Aorta (tissue), 5 donors: ENCODE measurements at places on chromosomes 11 and 22. TPM values are rescaled to one million over a fixed set of nuclear protein-coding genes. Genes with fewer than 3 reads are reported as not detected.

GRCh38 chr11:119782739-119783072 is 53.7 kb upstream of the NECTIN1 start:
- H3K27me3 ChIP-seq: no peaks in the 10 kb centered on the region
- H3K36me3 ChIP-seq: no peaks in the 10 kb centered on the region
- no peak overlapping the region for H3K27ac ChIP-seq
- no peak overlapping the region for H3K4me3 ChIP-seq

GRCh38 chr11:64025205-64025604 is 10.5 kb upstream of the FLRT1 start:
- no peak overlapping the region for H3K27ac ChIP-seq
- DNase-seq: no peak
- H3K36me3 ChIP-seq: no peaks in the 10 kb centered on the region

Gene ANGPTL5
- total RNA-seq: 3.3 TPM

DNA sequence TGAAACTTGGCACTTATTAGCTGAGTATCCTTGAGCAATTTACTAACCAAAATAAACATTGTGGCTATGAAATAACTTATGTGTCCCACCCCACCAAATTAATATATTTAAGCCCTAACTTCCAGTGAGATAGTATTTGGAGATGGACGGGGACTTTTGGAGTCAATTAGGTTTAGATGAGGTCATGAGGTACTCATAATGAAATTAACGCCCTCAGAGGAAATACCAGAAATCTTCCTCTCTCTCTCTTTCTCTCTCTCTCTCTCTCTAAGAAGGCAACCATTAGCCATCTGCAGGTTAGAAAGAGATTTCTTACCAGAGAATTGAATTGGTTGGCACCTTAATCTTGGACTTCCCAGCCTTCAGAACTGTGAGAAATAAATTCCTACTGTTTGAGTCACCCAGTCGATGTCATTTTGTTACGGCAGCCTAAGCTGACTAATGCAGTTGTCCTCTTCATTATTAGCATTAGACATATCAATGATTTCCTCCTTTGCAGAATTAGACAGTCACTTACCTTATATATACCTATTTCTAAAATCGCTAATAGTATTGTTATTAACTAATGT is 1284.0 kb downstream of the FAM181B start:
- no peak overlapping the region for H3K27ac ChIP-seq
- H3K4me1 ChIP-seq: no peaks in the 10 kb centered on the region

Gene C11orf65
- 0.36 TPM for total RNA-seq

- H3K36me3 ChIP-seq: no peaks in the 10 kb centered on the region
- no peak overlapping the region for H3K27ac ChIP-seq
- H3K4me1 ChIP-seq: no peaks in the 10 kb centered on the region
- DNase-seq: no peak
- H3K4me3 ChIP-seq: no peak overlapping the region
These were observed 46.4 kb upstream of the HEPHL1 start for GRCh38 chr11:93974759-93975158.

Gene HEPHL1
- total RNA-seq: not detected

- DNase-seq: no peak
- H3K36me3 ChIP-seq: no peaks in the 10 kb centered on the region
- no peak overlapping the region for H3K27ac ChIP-seq
- no peaks in the 10 kb centered on the region for H3K4me1 ChIP-seq
These were observed 125.7 kb downstream of the TENM4 start for GRCh38 chr11:79314906-79315689.

DNA sequence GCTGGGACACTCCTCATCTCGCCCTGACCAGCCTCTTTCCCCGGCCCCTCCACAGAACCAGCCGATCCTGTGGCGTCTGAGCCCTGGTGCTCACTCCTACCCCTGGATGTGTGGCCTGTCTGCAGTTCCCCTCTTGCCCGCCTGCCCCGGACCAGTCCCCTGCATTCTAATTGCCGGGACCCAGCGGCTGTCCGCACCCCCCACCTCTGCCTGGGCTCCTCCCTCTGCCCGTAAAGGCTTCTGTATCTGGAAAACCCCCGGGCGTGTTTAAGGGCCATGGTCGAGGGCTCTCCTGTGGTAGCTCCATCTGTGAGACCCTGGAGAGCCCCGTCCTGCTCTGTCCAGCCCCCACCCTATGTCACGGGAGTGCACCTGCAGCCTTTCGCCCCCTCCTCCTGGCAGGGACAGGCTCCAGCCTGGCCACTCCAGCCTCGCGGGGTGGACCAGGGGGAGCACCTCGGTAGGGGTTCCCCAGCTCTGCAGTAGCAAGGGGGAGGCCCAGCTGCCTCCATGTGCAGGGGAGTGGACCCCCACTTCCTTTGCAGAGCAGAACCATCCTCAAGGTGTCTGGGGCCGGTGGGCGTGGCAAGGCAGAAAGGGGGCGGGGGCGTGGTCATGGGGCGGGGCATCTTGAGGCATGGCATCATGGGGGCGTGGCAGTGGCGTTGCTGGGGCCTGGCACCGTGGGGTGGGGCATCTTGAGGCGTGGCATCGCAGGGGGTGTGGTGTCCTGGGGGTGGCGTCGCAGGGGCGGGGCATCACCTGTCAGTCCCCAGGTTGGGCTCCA is 430.4 kb downstream of the TBC1D22A start:
- no peak overlapping the region for H3K4me3 ChIP-seq
- no peaks in the 10 kb centered on the region for H3K27me3 ChIP-seq
- no peaks in the 10 kb centered on the region for H3K4me1 ChIP-seq
- H3K27ac ChIP-seq: no peak overlapping the region

DNA sequence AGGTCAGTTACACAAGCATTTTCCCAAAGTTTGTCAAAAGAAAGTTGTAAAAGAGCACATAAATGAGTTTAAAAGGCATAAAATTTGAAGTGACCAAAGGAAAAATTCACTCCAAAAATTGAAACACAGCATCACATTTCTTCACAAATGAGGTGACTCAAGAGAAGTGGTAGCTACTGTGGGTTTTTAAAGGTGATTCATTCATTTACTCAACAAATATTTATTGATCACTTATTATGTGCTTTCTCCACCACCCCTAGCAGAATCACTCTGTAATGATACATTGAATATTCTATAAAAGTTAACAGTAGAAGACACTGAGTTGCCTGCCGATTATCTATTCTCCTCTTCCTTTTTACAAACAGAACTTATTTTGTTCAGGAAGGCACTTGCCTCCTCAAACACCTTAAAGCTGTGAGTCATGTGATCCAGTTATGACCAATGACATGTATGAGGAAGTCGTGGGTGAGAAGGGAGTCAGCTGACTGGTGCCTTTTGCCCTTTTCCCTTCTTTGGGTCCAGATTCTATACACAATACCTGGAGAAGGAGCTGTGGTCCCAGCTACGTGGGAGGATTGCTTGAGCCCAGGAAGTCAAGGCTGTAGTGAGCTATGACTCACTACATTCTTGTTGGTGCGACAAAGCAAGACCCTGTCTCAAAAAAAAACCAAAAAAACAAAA is 67.7 kb upstream of the CLNS1A start:
- DNase-seq: no peak
- H3K36me3 ChIP-seq: no peaks in the 10 kb centered on the region
- no peak overlapping the region for H3K27ac ChIP-seq
- H3K4me3 ChIP-seq: no peak overlapping the region
- H3K4me1 ChIP-seq: no peaks in the 10 kb centered on the region

DNA sequence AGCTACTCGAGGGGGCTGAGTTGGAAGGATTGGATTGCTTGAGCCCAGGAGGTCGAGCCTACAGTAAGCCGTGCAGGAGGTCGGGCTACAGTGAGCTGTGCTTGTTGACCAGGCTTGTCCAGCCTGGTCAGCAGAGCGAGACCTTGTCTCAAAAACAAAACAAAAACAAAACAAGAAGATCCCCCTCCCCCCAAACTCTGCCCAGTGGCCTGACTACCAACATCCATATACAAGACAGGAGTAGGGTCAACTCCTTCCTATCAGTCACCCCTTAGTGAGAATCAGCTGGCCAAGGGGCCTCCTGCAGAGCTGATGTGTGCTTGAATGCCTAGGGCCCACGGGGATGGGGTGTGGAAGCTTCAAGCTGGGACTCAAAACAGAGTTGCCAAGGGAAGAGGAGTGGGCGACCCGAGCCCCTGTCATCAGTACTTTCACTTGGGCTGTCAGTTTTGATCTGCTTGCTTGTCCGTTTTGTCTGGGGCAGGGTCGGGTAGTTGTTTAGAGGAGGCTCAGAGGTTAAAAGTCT is 942 bp upstream of the TSPAN18 start:
- no peak overlapping the region for H3K4me3 ChIP-seq
- H3K27me3 ChIP-seq: no peaks in the 10 kb centered on the region
- H3K27ac ChIP-seq: no peak overlapping the region
- no peak for DNase-seq
